ENCODE measurements at places on chromosomes 11 and 22.

DNA sequence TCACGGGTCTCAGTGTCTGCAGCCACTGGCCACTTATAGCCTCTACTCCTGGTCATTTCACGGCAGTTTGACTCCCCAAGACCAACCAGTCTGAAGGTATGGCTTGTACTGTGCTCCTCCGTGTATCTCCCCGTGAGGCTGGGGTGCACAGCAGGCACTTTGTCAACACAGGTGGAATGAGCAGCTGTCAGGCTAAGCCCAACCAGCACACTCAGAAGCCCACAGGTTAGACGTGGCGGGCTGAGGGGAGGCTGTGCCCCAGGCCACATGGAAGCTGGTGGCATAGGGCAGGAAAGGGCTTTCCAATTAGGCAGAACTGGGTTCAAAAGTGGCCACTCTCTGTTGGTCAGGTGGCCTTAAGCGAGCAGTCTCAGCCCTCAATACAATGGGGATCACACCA is 7.0 kb downstream of the TP53I11 start:
- DNase-seq = no peak

- DNase-seq = no peak
Measured at GRCh38 chr22:44595841-44596341, 97.9 kb upstream of the RTL6 start.

GRCh38 chr11:35969089-35970042 is 25.5 kb downstream of the LDLRAD3 start:
- DNase-seq = no peak

DNA sequence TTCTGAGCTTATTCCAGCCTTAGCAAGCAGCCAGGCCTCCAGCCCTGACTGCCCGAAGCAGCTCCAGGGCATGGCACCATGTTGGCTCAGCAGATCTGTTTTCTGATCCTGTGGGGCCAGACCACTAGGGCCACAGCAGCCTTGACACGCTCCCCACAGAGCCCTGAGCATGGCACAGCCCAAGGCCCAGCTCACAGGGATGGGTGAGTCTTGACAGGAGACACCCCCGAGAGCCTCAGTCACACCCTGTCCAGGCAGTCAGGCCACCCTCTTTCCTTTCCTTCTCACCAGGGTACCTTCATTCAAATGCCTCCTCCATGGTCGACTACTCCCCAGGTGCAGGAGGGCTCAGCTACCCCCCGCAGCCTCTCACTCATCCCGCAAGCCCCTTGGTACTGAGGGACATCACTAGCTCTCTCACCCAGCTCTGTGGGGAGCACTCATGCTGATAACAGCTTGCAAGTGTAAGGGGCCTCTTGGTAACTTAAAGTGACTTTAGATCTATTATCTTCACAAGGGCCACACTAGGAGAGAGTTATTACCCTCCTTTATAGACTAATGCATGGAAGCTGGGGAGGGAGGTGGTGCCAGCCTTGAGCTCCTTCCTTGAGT is 3.9 kb upstream of the CDC42BPG start:
- no peak for DNase-seq

- DNase-seq = peak; percentile 35
Measured at GRCh38 chr22:41092847-41093411, 537 bp downstream of the EP300 start.

DNA sequence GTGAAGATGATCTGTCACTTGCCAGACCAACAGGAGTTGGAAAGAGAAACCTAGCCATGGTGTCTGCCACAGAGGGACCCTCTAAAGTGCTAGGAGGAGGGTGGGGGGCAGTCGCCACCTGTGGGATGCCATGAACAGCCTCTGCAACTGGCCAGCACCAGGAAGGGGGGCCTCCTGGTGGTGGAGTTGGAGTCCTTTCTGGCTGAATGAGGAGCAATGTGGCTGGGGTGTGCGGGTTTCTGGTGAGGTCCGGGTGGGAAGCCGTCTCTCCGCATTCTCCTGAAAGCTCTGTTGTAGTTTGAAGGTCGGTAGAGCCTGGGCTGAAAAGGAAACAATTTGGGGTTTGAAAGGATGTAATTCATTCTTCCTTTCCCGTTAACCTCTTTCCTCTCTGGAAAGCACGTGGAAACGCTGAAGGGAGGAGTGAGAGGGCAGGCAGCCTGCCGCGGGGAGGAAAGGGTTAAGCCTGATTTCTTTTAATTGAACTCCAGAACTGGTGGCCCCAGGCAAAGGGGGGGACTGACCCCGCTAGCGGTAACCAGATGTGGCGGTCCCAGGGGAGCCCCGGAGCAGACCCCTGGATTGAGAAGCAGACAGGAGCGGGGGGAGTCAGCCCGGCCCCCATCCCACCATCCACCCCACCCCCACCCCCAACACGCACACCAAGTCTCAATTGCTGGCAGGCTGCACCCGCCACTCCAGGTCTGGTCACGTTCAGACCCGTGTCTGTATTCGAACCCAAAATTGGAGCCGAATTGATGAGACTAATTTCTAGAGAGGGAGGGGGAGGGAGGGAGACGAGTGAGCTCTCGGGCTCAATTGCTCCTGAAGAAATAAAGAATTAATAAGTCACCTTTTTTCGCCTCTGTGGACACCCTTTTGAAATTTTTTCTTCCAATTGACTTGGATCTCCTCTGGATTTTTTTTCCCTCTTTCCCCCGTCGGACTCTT is 1.8 kb upstream of the FLI1 start:
- no peak for DNase-seq
